C1 segment of cervical spinal cord (tissue), 14 donors: ENCODE measurements at places on chromosomes 12 and 14.

GRCh38 chr12:109467978-109468676 is 9.0 kb downstream of the KCTD10 start:
- no peak for DNase-seq

DNA sequence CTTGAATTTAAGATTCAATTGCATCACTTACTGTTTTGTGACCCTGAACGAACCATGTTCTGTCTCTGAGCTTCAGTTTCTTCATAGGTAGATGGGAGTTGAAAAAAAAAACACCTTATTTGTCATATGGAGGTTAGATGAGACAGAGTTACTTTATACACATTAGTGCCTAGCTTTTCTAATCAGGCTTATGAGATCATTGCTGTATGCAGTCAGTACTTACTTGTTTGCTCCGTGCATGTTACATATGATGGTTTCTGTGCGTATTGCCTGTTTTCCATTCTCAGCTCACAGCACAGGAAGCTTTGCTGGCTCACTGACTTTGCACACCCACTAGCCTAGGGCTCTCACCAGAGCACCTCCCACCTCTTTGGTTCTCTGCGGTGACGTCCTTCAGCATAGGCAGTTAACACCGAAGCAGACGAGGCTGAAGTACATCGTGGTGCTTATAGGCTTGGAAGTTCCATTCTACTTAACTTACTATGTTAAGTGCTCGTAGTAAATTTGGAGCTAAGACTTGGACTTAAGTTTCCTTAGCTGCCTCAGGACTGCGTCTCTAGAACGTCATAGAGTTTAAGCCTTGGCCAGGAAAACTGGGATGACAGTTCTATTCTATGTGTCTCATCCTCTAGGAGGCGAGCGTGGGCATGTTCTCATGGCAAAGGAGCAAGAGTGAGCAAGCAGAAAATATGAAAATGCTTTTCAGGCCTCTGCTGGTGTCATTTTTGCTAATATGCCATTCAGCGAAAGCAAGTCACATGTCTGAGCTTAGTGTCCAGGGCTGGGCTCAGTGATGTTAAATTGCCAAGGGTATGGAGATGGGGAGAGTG is 57.3 kb downstream of the NRXN3 start:
- DNase-seq: no peak

GRCh38 chr12:49334226-49334625 is 2.8 kb downstream of the C1QL4 start:
- DNase-seq: no peak

GRCh38 chr12:125604976-125605375 is 539.7 kb downstream of the AACS start:
- DNase-seq: no peak

DNA sequence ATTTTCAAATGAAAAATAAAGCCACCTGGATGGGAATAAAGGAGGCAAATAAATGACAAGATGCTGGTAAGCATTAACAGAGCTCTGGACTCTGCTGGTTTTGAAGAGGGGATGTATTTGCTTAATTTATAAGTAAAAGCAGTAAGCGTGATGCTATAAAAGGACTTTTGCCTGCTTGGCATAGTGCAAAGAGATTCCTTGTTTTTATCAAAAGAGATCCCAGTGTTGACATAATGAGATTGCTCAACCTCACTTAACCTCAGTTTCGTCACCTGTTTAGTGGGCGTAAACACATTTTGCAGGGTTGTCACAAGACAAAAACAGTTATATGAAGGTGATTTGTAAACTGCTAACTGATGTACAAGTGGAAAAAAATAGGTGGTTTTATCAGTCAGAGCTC is 13.8 kb downstream of the ASCL1 start:
- DNase-seq: no peak

DNA sequence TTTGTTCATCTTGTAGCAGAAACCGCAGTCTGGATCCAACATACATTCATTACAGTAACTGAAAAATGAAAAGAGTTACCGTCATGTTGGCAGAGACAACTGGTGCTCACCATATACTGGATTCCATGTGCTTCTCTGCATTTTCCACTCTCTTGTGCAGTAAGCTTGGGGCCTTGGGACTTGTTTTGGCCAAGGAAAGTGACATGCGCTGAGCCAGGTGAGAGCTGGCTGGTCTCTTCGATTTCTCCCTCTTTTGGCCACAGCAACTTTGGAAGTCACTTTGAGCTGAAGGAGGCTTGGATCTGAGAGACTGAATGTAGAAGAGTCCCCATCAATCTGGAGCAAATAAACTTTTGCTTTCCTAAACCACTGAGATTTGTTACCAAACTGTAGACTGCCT is 210.6 kb upstream of the ABCD2 start:
- no peak for DNase-seq

DNA sequence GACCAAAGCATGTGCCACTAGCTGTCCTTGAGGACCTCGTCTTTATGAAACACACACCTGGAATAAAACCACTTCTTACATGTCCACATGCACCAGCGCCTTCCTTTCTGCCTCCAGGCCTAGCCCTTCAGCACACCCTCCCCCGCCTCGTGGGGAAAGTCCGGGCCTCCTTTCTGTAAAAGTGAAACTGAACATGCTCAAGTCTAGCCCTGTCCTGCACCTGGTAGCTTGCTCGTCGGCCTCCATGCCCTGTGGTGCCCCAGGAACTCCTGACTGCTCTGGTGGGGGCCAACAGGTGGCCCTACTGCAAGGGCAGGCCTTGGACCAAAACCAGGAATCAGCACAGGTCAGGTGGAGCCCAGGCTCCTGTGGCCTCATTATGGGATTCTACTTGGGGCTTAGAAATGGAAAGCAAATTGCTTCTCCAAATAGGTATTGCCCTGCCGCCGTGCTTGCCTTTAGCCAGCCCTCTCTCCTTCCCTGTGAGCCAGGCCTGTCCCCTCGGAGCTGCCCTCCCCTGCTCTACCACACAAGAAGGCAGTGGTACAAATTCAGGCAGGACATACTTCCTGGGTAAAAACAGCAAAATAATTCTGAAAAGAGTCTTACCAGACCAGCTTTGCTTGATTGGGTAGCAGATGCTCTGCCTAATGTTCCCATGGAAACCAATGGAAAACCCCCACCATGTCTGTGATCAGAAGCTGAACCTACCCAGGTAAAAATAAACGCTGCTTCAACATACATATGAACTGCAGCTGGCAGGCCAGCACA is 43.5 kb downstream of the ERH start:
- no peak for DNase-seq

- no peak for DNase-seq
Observed at GRCh38 chr12:102343361-102344121, 136.8 kb downstream of the IGF1 start.

DNA sequence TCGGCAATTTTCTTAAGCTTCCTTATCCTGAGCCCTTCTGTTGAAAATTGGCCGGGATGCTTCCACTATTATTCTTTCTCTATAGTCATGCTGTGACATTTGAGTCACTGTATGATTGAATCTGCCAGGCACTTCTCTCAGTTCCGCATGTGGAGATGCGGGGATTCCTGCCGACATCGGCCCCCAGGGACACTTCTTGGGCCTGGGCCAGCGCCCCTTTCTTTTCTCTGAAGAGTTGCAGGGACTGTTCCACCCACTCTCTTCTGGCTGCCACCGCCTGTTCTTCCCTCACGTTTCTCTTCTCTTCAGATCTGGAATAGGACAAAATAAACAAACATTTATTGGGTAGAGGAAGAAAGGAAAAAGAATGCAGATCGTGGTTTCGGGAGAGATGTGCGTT is 310.1 kb downstream of the ETNK1 start:
- DNase-seq: no peak

- no peak for DNase-seq
Observed at GRCh38 chr12:111777345-111778045, 10.8 kb downstream of the ALDH2 start.

DNA sequence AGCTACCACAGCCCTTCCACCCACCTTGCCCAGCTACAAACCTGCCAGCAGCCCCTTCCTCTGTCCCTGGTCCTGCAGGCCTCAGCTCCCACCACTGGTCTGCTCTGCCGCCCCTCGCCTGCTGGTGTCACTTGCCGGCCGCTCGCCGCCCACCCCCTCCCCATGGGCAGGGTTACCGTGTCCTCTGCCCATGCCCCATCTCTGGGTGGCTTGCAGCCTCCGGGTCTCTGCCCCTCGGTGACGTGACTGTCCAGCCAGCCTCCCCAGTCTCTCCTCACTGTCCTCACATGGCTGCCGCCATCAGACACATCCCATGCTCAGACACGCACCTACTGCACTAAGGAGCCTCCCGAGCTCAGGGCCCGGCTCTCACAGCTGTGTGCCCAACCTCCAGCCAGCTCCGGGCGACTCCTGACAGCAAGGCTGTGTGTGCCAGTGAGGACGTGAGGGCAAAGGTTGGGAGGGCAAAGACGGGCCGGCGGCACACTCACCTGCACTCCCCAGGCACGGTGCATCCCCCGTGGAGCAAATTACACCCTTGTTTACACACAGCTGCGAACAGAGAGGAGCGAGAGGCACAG is 13.4 kb downstream of the JAG2 start:
- DNase-seq: no peak

DNA sequence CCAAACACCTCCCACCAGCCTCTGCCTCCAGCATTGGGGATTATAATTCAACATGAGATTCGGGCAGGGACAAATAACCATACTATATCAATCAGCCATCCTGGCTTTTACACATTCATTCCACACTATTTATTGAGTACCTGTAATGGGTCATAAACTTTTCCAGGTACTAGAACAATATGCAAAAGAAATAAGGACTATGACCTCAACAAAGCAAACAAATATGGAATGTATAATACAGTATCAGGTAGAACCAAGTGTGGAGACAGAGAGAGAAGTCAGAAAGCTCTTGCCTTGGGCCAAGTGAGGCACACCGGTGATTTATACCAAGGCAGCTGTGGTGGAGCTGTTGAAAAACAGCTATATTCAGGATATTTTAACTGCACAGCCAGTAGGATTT is 116.3 kb downstream of the TSPAN8 start:
- no peak for DNase-seq

DNA sequence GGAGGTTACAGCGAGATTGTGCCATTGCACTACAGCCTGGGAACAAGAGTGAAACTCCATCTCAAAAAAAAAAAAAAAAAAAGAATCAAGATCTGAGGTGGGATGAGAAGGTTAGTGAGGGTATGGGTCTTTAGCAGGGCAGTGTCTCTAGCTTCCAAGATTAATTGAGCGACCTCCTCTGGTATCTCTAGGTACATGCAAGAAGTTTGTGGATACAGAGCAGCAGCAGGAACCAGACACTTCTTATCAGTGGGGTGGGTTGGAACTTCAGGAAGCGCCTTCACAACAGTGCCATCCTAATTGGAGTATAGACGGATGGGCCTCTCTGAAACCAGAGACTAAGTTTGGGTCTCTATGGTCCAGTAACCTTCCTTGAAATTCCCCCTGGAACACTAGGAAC is 51.9 kb upstream of the CISTR start:
- DNase-seq: no peak

DNA sequence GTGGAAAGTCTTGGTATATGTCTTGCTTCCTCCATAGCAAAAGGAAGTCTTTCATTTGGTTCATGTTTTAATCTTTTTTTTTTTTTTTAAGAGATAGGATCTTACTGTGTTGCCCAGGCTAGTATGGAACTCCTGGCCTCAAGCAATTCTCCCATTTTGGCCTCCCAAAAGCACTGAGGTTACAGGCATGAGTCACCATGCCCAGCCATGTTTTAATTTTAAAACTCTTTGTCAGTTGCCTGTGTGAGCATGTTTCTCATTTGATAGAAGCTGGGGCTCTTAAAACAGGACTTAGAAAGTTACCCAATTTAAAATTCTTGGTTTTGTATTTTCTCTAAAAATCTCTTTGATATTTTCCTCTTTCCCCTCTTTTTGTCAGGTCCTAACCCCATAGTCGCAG is 45.0 kb upstream of the REP15 start:
- no peak for DNase-seq

DNA sequence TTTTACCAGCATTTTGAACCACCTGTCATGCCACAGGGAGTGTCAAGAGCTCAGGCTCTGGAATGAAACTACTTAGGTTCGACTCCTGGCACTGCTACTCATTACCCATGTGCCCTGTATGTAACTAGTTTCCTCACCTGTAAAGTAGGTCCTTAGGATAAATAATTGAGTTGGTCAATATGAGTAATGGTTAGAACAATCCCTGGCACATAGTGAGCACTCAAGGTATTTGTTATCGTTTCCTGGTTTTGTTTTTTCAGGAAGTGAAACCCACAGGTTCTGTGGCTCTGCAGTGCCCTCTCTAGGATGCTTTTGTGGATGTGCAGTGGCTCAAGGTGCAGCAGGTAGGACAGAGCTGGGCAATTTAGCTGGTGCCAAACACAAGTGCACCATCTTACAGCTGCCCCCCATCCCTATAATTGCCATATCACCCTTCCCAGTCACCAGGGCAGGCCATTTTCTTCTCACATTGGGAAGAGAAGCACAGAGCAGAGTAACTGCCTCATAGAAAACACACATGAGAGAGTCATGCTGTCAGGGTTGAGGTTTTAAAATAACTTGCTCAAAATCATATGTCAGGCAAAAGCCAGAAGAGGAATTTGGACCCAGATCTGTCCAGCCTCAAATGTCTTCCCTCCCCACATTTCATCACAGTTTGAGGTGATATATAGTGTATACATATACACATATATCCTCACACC is 297.5 kb downstream of the RPAP3 start:
- DNase-seq: no peak

DNA sequence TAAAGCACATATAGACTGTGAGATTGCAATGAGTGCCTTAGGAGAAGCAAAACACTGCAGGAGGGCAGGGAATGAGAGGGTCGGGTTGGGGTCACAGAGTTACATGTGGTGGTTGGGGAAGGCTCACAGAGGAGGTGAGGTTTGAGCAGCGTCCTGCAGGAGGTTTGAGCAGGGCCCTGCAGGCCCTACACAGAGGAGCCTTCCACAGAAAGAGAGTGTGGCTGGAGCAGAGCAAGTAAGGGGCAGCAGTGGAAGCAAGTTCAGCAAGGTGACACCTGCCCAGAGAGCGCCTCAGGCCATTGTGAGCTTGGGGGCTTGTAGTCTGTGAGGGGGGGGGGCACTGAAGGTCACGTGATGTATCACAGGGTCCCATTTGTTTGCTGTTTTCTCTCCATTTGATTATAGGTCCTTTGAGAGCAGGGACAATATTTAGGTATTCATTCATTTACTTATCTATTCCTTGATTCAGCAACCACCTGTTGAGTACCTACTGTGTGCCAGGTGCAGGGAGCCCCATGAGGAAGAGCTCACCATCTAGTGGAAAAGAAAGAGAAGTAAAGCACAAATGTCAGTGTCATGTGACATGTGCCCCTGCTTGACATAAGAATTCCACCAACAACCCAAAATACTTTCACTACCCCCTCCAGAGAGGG is 56.6 kb downstream of the GALNT16 start:
- DNase-seq: no peak

DNA sequence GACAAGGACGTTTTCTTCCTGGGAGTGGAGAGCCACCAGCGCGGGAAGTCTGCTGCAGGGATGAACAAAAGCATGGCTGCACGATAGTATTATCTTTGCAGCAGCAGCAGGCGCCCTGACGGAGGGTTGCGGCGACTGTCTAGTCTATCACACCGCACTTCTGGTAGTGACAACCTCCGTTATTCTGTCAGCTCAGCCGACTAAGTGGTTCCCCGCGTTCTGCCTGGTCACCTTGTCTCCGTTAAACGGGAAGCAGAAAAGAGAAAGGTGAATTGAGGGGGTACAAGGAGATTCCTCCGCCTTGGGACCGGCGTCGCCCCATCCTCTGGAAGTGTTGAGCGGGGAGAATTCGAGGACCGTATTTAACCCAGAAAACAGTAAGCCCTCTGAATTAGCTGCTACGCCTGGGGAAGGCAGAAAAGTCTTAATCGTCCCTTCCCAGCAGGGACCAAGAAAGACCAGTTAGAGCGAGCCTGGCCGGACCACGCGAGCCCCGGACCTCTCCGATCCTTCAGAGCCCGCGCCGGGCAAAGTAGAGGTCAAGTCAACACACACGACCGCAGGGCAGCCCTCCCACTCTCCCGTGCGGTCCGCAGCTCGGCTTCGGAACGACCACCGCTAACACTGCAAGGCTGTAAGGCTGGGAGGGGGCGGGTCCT is 536 bp upstream of the DAAM1 start:
- no peak for DNase-seq
